ENCODE measurements at places on chromosomes 11 and 22.

DNA sequence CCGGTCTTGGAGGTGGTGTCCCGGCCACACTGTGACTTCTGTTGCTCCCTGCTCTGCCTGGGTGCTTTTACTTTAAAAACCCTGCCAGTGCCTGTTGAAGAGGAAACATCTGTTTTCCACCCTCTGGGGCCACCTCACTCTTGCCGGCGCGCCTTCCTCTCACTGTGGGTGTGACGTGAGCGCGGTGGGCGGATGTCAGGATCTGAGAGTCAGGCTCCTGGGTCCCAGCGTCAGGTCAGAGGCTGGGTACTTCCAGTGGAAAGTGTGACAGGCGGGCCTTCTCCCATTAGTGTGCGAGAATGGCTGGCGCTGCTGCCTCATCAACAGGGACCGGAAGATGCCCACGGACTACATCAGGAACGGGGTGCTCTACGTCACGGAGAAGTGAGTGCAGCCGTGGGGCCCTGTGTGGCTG lies 54.2 kb downstream of the GRAMD4 start:
- DNase-seq, result peak; percentile 94

DNA sequence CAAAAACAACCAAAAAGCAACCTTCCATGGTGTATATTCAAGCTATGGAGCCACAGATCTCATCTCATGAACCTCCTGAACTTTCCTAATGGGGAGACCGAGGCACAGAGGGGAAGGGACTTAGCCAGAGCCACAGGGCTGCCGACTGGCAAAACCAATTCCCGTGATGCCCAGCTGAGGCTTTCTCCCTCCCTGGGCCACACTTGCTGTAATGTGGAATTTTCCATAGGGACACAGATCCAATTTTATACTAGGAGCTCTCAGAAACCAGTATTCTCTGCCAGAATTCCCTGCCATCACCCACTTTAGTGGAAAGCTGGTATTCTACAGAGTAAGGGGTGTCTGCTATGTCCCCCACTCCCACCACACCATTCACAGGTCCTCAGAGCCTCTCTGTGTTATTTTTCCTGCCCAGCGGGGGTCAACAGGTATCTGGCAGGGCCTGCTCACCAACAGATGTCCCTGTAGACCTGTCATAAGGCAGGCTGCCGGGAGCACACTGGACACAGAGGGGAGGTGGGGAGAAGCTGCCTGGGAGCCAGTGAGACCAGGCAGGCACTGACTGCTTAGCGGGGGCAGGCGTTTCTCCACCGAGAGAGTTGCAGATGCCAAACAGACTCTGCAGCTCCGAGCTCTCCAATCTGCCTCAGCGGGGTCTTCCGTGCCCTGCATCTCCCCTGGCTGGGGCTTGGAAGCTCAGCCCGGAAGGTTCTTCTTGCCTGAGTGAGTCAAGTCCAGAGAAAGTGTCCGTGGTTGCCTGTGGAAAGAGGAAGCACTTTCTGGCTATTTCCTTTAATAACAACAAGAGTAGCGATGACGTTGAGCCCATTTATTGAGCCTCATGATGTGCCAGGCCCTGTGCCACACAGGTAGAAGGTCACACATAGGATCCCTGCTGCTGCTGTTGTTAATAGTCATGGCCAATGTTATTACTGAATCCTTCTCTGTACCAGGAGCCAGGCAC lies 26.3 kb downstream of the RPS6KA4 start:
- DNase-seq, result no peak

DNA sequence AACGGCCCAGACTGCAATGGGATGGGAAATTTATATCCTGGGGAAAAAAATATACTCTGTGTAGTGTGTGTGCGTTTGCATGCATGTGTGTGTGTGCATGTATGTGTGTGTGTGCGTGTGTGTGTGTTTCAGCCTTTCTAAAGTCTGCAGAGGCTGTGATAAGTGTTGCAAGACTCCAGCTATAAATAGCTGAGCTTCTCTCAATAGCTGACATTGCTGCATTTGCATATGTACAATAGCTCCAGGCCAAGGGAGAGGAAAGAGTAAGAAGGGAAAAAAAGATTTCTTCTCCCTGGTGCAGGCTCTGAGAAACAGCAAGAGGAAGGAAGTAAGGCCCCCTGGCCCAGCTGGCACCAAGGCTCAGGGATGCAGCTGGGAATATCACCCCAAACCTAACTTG lies 483.0 kb downstream of the MN1 start:
- DNase-seq, result no peak

- DNase-seq, result no peak
Observed at GRCh38 chr11:36312611-36313472, 16.8 kb downstream of the PRR5L start.

DNA sequence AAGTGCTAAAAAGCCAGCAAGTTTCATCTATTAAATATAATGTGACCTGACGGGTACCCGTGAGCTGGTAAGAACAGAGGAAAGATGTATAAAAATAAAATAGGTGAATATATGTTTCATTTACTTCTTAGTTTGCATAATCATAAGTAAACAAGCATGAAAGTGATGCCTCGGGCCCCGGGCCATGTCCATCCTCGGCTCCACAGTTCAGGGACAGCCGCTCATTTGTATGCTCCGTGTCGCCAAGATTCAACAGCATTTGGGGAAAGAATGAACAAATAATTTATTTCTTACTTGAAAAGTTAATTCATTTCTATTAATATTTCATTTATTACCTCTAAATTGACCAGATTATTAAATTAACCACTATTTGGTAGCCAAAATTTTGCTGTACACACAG lies 251.8 kb downstream of the NTM start:
- DNase-seq, result no peak

DNA sequence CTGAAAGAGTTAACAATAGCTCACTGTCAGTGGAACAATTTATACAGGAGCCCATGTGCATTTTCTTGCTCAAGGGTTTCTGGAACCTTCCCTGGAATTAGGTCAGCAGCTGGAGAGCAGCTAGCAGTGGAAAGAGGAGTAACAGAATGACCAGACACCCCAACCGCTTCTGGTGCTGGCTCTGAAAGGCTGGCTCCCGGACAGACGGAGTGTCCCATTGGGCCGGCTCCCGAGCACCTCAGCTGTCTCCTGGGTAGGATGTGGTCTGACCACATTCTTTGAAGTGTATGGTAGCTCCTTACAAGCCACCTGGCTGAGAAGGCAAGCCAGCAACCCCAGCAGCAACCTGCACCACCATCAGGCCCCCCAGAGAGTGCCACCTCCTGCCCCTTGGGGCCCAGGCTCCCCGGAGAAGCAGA lies 44.7 kb downstream of the ABTB2 start:
- no peak for DNase-seq

GRCh38 chr22:39716534-39716933 lies 146.0 kb downstream of the CACNA1I start:
- DNase-seq, result no peak

GRCh38 chr11:69642549-69642912 lies 1.6 kb downstream of the CCND1 start:
- peak; percentile 55 for DNase-seq

- DNase-seq, result no peak
Observed at GRCh38 chr11:134466156-134466555, 54.1 kb upstream of the B3GAT1 start.

GRCh38 chr22:39312410-39312809 lies 7.0 kb downstream of the RPL3 start:
- peak; percentile 27 for DNase-seq

DNA sequence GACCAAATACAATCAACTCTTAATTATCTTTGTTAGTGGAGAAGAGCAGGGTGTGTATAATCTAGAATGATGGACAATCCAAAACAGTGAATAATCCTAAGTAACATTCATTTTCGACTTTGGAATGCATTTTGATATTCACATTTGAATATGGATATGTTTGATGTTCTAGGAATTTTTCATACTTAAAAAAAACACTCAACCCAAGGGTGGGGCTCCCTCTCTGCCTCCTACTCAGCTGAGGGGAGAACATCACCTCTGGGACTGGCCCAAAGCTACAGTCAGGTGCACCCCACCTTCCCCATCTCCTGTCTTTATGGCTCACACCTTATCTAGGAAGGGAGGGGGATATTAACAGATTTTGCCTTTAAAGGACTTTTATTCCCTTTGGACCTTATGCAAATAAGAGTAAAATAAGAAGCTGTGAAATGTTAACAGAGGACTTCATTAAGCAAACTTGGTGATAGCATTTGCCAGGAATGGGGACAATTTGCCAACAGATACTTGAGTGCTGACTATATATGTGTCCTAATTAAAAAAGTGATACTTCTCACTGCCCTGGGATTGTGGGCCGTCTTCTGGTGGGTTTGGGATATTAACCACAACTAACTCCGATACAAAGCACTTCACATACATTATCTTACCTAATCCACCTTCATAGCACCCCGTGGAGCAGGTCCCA lies 187.0 kb downstream of the ST3GAL4 start:
- no peak for DNase-seq

DNA sequence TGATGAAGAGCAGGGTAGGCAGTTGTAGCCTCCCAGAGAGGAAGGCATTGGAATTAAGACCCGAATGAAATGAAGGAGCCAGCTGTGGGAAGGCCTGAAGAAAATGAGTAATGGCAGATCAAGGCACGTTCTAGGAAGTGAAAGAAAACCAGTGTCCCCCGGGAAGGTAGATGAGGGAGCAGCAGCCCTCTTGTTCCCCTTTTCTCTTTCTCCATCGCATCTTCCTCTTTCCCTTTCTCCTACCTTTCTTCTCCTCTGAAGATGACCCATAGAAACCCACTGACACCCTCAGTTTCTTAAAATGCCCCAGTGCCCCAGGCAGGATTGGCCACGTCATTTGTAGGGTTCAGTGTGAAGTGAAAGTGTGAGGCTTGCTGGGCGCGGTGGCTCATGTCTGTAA lies 172.6 kb upstream of the SEZ6L start:
- no peak for DNase-seq

- DNase-seq, result no peak
Observed at GRCh38 chr11:20368438-20368837, 4.9 kb downstream of the HTATIP2 start.

DNA sequence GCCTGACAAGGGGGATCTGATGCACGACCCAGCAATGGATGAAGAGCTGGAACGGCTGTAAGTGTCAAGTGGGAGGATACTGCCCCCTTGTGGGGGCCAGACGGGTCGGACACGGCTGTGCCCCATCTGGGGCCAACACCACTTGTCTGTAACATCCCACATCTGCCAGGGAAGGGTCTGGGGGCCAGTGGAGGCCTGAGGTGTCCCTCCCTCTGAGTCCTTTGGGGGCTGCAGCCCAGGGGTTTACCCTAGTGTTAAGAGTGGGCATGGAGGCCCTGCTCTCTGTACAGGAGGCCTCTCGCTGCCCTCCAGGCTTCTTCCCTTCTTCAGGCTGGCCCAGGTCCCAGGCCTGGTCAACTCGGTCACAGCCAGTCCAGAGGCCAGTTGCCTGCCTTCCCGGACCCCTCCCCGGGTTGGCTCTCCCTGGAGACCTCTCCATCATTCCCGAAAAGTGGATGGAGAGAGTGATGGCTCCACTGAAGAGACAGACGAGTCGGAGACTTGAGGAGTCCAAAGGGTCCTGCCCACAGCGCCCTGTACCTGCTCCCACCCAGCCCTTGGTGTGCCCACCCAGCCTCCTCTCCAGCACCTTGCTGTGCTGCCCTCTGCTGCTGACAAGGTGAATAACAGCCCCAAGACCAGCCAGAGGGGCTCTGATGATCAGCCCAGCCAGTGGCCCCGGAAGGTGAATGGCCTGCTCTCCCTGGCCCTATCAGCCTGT lies 15.4 kb downstream of the ARFGAP2 start:
- DNase-seq, result peak; percentile 62

DNA sequence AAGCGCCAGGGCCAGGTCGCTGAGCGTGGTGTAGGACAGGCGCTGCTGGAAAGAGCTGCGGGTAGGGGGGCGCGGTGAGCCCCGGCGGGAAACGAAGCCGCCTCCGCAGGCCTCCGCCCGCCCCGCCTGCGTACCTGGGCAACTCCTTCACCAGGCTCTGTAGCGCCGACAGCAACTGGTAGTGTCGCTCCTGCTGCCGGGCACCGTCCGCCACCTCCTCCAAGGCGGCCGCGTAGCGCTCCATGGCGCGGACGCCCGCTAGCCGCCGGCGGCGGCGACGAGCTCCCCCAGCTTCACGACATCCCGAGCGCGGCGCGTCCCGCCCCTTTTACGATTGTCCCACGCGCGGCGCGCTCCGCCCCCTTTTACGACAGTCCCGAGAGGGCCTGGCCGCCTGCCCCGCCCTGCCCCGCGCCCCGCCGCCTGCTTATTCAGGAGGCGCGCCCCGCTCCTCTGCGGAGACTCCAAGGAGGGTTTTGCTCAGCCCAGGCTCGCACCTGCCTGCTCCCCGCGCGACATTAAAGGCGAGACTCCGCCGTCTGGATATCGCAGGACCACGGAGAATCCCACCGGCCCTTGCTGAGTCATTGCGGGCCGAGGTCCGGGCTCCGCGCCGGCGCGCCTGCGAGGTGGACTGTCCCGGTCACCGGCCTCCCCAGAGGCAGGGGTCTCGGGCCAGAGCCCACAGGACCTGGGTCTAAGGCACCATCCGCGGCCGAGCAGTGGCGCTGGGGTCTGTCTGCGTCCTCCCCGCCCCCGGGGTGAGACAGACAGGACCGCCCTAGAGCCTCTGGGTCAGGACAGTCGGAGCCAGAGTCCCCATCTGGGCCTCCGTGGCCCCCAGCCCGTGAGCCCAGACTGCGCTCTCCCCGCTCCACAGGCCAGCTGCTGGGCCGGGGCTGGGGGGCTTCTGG lies at the start of gene DGCR6L:
Gene DGCR6L, minus strand, starts transcription at position 316 of the 914 bp plus-strand sequence. Its CDS starts 72 bp downstream, at position 244.
- DNase-seq, result peak; percentile 97

- DNase-seq, result no peak
Observed at GRCh38 chr11:92257536-92257935, 32.9 kb downstream of the FAT3 start.

DNA sequence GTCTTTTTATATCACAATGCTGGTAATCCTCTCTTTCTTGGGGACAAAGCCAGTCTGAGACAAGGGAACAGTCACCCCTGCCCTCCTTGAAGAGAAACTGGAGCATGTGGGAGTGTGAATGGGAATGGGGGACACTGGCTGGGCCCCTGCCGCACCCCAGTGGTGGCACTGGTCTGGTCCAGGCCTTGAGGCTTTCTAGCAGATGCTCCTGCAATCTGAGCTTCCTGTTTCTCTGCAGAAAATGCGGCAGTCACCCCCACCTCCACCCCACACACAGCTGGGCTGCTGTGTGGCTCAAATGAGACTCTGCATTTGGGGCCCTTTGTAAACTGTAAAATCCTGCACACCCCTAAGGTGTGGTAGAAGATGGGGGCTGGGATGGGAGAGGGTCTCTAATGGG lies 6.6 kb upstream of the MARK2 start:
- no peak for DNase-seq

- no peak for DNase-seq
Observed at GRCh38 chr11:121844016-121844415, 272.0 kb downstream of the BLID start.

DNA sequence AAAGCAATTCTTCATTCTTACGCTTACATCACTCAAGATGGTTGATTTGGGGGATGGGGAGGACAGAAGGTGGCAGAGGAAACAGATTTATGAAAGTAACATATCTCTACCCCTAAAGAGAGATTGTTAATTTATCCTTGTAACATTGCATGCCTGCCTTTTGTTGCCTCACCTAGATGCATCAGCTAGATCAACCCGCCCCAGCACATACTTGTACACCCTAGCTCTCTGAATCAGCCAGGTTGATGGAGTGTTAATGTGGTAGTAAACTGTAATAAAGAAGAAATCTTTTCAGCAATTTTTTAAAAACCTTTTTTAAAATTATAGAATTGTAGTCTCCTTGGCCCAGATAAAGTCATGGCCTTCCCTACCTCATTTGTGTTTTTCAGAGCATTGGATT lies 51.5 kb downstream of the EXT2 start:
- DNase-seq, result no peak

GRCh38 chr11:106594751-106595351 lies 423.4 kb downstream of the GUCY1A2 start:
- no peak for DNase-seq

All from stimulated activated CD4-positive, alpha-beta T cell treated with anti-CD3 and anti-CD28 coated beads, Interleukin-4, amount 100 ng/mL, for 24 hours (primary cell).